ENCODE measurements at places on chromosomes 7 and 10. TPM values are rescaled to one million over a fixed set of nuclear protein-coding genes. Genes with fewer than 3 reads are reported as not detected.

- no peaks in the 10 kb centered on the region for H3K4me1 ChIP-seq
- H3K36me3 ChIP-seq, result no peaks in the 10 kb centered on the region
- no peak overlapping the region for H3K27ac ChIP-seq
Observed at GRCh38 chr7:34842782-34843181, 184.8 kb downstream of the NPSR1 start.

DNA sequence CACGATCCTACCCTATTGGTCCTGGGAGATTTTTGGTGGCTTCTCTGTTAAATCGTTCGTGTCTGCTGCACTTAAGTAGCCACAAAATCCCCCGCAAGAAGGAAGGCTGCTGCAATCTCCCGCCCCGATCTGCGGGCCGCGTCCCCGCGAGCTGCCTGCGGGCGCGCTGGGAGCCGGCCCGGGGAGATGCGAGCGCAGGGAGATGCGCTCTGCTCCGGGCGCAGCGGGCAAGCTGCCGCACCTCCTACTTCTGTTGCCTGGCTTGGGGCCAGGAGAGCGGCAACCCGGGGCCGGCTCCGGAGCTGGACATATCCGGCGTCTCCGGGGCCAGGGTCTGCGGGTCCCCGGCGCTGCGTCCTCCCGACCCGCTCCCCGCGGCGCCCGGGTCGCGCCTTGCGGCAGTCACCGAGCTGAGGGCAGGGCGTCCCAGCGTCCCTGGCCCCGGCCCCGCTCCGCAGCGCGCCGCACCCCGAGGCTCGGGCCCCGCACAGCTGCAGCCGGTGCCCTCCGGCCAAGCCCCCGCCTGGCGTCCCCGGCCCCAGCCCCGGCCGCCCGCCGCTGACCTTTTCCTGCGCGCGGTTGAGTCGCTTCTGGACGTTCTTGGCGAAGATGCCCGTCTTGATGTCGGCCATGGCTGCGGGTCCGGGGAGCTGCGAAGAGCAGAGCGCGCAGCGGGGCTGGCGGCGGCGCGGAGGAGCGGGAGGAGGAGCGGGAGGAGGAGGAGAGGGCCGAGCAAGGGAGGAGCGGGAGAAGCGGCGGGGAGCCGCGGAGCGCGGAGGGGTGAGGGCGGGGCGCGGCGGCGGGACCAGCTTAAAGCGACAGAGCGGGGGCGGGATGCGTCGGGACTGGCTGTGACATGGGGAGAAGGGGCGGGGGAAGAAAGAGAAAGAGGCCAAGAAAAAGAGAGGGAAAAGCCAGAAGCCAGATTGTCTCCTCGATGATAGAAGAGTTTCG is at the start of gene AMPH:
TSS of gene AMPH (minus strand) at position 654 of the 954 bp plus-strand sequence. CDS start at position 632, 22 bp downstream.
- no peak for DNase-seq
- peaks cover 59% of the 10 kb centered on the region for H3K27me3 ChIP-seq
- no peaks in the 10 kb centered on the region for H3K36me3 ChIP-seq

GRCh38 chr7:55054758-55055157 is 35.9 kb downstream of the EGFR start:
- no peaks in the 10 kb centered on the region for H3K4me1 ChIP-seq
- H3K27ac ChIP-seq, result no peak overlapping the region
- no peaks in the 10 kb centered on the region for H3K36me3 ChIP-seq
- H3K4me3 ChIP-seq, result no peak overlapping the region

Gene AKR1E2
- polyA plus RNA-seq, result 0.67 TPM

Gene ZNF273
- 0.62 TPM for polyA plus RNA-seq

Gene AZGP1
- polyA plus RNA-seq, result not detected
